Skeletal muscle cell (primary cell): ENCODE measurements at places on chromosomes 5 and 9.
A peak's percentile ranks its signal among the peaks of the same experiment; 100 is the strongest.

DNA sequence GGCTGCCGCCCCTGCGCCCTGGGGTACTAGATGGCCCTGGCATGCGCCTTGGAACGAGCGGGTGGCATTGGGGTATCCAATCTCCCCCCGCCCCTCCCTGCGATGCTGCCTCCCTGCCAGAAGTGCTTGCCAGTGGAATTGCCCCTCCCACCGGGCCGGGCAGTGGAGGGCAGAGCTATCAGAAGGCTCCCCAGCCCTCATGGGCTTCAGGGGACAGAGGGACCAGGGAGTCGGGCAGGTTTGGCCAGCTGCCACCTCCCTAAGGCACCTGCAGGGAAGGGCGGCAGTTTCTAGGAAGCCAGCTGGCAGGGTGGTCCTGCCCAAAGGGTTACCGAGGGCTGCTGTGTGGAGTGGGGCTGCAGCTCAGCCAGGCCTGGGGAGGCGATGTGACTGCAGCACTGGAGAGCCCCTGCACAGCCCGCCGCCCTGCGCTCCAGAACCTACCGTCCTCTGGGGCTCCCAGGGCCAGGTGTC is 52.8 kb upstream of the EGFL7 start:
- no peak for DNase-seq

GRCh38 chr5:112647428-112647827 is 90.3 kb upstream of the APC start:
- DNase-seq: no peak

- DNase-seq: no peak
These were observed 41.2 kb downstream of the FREM1 start for GRCh38 chr9:14868772-14869583.

DNA sequence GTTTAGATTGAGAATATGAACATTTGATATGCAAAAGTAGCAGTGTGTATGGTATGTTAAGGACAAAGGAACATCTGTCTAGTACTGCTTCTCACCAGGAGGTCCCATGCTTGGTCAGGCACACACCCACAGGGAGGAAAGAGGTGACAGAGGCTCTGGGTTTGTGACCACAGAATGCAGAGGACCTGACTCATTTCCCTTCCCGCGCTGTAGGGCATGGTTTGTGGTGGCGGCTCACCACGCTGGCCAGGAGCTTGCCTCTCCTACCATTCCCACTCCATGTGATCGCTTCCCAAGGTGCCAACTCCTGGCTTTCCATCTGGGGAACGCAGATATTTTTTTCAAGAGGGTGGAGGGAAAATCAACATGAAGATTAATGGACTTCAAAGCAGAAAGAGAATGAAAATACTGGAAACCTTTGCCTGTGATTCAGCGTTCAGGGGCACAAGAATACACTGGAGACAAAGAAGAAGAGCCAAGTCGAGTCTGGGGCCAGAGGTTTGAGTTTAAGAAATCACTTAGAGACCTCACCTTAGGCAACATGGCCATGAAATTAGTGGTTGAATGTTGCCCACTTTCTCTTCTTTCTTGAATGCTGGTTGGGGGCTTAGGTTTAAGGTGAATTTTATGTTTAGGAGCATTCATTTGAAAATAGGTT is 477.8 kb downstream of the CCDC171 start:
- DNase-seq: peak; percentile 92

DNA sequence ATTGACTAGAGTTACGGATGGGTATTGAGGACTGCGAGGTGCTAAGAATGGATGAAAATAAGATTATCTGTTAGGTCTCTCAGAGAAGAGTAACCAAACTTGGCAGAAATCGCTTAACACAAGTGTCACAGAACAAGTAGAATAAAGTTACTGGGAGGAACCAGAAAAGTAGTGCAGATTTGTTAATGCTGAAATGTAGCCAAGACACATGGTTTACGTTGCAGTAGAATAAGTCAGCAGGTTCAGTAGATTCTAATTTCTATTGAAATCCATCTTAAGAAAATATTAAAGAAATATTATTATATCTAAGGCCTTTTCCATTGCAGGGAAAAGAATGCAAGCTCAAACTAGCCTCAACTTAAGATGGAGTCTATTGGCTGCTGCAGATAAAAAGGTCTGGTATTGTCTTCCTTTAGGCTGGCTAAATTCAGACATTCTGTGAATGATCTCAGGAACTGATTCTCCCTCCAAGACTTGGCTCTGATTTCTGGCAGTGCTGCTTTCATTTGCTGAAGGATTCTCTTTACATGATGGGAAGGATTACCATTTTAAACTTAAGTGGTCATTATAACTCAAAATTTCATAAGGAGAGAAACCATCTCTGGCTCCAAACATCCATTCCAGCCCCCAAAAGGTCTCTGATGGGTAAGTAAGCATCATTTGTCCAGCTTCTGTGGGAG is 314.9 kb downstream of the MARCHF11 start:
- no peak for DNase-seq

DNA sequence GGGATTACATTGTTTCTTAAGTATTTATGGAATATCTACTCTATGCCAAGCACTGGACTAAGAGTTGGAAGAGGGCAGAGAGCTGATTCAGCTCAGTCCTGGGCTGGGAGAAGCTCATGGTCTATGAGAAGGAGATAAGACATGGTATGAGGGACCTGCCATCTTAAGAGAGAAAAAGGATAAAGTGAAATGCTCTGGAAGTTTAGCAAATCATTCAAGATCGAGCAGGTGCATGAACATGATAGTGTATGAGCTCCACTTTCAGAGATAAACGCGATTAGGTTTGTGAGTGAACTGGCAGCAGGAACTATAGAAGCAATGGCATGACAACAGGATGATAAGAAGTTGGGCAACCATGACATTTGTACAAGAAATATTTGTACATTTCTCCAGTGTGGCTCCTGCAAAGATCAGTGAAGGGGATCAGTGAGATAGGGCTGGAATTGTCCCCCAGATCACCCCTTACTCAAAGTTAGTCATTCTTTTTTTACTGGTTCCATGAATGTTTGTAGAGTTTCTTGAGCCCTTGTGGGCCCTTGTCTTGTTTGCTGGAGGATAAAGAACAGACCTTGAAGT is 26.6 kb upstream of the CCDC180 start:
- DNase-seq: no peak

DNA sequence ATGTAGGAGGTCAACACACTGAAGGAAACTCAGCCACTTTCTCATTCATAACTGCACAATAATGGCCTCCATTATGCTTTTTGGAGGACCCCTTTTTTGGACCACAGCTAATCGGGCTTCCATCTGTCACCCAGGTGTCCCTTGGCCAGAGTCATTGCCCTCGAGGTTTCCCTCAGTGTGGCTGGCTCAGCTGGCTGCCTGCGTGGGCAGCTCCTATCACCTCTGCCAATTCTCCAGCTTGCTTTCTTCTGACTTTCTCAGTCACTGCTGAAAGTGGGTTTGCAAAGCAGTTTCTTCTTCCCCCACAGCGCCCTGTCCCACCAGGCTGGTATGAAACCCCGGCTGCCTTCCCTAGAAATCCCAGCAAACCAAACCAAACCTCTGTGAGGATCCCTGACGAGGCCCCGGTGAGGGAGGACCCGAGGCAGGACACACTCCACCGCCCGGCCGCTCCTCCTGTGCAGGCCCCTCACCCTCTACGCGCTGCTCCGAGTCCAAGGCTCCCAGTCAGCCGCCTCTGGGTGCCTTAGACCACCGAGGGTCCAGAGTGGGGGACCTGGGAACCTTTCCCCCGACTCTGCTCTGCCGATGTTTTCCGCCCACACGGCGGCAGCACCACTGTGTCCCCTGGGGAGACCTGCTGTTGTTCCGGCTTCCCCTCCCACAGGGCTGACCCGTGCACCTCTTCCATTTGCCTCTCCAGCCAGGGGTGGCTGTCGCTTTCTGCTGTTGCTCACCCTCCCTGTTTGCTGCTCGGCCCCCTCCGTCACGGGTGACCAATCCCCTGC is 109.5 kb downstream of the TENT4A start:
- no peak for DNase-seq

DNA sequence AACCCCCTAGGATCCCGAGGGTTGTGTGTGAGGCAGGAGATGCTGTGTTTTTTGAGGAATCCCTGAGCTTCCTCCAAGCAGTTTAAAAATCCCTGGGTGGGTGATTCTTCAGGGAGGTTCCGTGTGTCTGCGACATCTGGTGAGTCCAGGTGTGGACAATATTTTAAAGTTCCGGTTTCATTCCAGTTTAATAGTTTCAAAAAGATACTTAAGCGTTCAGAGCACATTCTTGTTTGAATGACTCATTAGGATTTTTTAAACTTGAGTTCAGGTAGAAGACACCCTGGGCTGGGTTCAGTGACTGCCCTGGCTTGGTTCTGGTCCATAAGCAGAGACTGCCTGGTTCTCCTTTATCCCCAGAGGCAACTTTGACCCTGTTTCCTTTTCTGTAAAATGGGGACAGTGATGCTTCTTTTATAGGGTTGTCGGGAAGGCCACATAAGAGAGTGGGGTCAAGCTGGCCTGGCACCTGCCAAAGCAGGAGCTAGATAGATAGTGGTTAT is 119.2 kb downstream of the RGS3 start:
- DNase-seq: no peak

GRCh38 chr5:40685976-40686486 is 6.3 kb downstream of the PTGER4 start:
- no peak for DNase-seq

DNA sequence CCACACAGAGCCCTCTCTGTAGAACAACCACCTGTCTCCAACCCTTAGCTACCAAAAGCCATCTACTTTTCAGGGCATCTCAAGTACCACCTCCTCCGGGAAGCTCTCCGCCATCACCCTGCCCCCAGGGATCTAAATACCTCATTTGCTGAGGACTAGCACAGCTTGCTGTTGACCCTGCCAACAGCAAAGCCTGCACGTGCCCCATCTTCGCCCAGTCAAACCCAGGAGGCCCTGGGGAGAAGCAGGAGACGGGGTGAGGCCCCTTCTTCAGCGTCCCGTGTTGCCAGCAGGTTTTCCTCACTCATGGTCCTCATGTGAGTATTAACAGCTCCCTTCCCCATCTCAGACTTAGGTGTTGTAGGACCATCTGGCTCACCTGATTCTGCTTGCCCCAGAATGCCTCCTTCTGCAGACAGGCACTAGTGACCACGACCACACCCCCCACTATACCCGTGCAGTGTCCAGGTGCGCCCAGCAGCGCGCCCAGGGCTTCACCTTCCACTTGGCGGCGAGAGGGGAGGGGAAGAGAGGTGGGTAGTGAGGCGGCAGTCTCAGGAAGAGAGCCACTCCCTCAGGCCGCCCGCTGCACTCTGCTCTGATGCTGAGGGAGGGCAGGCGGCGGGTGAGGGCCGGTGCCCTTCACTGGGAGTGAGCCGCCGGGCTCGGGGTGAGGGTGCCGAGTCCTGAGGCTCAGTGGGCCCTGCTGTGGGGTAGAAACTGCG is 11.1 kb downstream of the VAV2 start:
- DNase-seq: no peak

DNA sequence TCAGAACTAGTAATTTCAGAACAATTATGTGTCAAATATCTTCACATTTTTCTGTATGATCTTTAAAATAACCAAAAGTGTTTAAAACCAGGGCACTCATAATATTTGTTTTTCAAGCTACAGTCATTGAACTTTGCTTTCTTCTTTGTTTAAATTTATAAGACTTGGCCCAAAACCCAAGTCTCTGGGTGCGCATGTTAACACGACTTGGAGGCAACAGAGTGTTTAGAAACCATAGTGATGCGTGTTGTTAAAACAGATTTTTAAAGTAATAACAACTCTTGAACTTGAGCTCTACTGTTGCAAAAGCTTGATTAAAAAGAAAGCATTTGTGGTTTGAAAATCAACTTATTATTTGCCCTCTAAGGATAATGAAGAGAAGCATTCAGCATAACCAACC is 26.0 kb upstream of the GRIN3A start:
- DNase-seq: no peak

DNA sequence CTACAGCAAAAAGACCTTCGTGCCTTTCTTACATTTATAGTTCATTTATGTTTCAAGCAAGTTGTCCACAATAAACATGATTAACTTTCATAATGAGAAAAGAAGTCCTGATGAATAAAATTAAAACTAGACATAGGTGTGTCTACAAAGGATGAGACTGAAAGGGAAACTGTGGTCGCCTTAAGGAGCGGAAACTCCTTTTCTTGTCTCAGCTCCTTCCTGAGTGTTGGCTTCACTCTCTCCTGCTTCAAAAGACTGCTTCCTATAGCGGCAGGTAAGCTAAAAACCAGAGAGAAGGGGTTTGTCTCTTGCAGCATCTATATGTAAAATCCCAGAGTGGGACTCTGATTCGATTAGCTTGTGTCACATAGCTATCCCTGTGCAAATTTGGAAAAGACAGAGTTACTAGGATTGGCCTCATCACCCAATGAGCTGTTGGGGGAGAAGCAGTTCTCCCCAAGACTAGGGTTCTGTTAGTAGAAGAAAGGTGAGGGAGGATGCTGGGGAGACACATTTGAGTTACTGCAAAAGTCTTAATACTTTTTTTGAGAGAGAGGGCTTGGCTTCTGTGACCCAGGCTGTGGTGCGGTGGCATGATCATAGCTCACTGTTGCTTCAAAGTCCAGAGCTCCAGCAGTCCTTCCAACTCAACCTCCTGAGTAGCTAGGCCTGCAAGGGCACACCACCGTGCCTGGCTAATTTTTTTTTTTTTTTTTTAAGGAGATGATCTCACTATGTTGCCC is 16.8 kb upstream of the CTSL start:
- no peak for DNase-seq

DNA sequence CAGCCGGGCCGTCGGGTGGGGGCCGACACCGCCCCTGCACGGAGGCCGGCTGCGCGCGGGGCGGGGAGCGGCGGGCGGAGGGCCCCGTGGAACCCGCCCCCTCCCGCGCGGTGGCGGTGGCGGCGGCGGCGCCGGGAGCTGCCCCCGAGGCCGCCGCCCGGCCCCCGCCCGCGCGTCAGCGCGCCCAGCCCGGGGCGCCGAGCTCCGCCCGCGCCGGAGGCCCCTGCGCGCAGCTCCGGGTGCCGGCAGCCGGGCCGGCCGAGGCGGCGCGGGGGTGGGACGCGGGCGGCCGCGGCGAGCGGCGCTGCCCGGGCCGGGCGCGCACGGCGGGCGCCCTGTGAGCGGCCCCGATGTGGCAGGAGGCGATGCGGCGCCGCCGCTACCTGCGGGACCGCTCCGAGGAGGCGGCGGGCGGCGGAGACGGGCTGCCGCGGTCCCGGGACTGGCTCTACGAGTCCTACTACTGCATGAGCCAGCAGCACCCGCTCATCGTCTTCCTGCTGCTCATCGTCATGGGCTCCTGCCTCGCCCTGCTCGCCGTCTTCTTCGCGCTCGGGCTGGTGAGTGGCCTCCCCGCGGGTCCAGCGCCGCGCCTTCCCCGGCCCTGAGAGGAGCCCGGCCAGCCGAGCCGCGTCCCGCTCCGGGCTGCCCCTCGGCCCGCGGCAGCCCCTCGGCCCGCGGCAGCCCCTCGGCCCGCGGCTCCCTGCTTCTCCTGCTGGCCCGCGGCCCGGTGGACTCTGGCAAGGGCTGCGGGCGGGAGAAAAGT is at the start of gene ADCY2:
ADCY2 (plus strand) TSS at position 192 of the 766 bp plus-strand sequence; CDS start at position 351, 159 bp downstream.
- no peak for DNase-seq
